ENCODE measurements at places on chromosomes 7 and 10.
A peak's percentile ranks its signal among the peaks of the same experiment; 100 is the strongest.

- no peak for DNase-seq
These were observed 36.7 kb downstream of the TMEM248 start for GRCh38 chr7:66957595-66958290.

DNA sequence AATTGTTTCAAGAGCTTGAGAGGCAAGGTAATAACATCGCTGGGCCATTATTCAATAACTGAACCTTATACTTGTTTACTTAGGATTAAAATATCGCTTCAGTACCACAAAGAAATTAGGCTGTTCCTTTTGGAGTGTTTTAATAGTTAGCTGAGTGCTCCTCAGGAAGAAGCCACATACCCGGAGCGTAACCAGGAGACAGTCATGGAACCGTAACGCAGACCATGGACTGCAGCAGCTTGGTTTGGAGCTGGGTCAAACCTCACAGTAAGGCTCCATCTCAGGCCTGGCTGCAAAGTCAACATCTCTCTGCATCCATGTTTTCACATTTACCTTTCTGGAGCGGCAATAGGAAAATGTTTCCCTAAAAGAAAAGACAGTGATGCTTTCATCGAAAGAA lies 599.0 kb downstream of the TNS3 start:
- no peak for DNase-seq

DNA sequence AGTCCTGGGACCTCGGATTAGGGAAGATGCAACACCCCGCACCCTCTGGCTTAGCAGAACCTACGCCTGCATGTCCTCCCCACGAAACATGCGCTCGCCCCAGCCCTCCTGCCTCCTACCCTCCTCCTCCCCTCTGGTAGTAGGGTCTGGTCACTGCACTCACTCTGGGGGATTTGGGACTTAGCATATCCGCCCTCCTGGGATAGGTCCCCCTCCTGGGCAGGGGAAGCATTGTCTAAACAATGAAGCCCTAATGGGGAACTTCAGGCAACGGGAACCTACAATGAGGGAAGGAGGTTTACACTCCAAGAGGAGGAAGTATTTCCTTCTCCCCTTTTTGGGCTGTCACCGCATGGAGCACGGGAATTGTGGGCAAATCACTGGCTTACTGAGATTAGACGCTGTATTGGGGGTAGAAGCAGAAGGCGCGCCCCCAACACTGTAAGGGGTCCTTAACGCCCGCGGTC lies 892 bp downstream of the CRHR2 start:
- no peak for DNase-seq

- no peak for DNase-seq
These were observed 361.7 kb upstream of the SEMA3C start for GRCh38 chr7:81280531-81280930.

DNA sequence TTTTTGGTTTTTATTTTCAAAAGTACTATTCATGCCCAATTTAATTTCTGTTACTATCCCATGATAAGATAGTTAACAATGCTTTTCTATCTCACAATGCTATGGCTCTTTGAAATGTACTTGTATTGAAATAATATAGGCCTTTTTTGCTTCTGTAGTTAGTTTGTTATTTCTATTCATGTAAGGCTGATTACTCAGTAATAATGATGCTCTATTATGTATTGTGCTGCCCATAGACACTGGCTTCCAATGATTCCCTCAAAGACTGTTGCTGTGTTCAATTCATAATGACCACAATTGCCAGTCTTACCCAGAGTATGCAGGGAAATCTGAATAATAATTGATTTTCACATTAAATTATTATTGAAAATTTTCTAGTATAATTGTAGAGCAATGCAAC lies 155.5 kb upstream of the POT1 start:
- no peak for DNase-seq

DNA sequence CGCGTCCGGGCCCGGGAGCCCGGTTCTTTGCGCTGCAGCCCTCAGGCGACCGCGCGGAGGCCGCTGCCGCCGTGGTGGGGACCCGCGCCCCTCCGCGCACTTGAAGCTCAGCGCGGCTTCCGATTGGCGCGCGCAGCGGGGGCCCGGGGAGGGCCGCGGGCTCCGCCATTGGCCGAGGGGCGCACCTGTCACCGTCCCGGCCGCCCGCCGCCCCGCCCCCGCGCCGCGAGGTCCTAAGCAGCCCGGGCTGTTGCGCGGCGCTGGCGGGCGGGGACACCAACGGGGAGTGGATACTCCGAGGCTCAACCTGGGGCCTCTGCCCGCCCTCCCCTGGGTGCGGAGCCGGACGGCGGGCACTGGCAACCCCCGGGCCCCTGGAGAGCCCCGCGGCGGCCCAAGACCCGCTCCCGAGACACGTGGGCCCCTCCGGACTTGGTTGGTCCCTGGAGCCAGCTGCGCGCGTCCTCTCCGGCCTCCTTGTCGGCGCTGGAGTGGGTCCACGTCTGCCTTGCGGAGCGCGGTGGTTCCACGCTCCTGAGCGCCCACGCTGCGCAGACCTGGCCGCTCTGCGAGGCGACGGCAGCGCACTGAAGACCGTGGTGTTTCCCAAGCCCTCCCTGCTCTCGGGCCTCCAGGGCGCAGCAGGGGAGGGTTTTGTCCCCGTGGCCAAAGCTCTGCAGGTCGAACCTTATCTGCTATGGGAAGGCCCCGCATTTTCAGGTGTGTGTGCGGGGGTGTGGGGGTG lies at the start of gene MNX1:
MNX1 (minus strand) TSS at position 76 of the 745 bp plus-strand sequence. CDS start 313 bp downstream, outside the sequence.
- peak; percentile 64 for DNase-seq

DNA sequence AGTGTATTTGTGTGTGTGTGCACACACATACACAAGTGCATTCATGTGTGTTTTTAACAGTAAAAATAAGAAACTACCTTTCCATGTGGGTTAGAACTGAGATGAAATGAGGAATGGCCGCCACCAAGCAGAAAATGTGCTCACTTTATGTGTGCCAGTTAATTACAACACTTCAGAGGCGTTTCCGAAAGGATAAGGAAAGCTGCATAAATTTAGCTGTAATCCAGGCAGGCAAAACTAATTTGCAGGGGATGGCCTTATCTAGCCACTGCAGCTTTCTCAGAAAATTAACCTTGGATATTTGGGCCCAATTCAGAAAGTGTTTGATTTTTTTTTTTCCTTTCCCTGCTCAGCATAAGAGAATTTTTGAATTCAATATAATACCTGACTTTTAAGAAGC lies 328.8 kb upstream of the PHF14 start:
- DNase-seq = no peak

DNA sequence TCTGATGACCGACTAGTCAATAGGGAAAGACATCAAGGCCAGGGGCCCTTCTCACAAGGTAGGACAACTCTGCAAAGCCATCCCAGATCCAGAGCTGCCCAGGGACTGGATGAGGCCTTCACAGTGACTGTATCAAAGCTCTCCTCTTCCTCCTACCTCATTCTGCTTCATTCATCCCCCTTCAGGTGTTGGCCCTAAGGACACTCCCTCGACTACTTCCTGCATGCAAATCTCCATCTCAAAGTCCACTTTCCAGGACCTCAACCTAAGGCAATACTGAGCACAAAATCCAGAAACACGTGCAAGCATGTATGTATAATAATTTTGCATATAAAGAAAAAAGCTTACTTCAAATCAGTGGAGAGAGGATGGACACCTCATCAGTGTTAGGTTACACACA lies 25.1 kb downstream of the DPY19L1 start:
- DNase-seq = no peak

DNA sequence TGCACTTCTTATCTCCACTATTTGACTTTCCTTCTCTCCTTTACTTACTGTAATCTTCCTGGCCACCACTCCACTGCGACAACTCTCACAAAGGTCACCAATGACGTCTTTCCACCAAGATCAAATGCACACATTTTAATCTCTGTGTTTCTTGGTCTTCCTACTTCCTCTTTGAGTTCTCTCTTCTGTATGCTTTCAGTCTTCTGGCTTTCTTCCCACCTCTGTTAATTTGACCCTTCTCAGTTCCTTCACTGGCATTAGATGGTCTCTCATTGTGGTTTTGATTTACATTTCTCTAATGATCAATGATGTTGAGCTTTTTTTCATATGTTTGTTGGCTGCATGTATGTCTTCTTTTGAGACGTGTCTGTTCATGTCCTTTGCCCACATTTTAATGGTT lies 31.9 kb downstream of the FAM107B start:
- DNase-seq = no peak

- no peak for DNase-seq
These were observed 277.9 kb downstream of the SKIDA1 start for GRCh38 chr10:21247592-21247991.

GRCh38 chr10:7818295-7819120 lies at the start of gene TAF3:
TAF3 (plus strand) TSS chr10:7818505; CDS start chr10:7818710, 205 bp downstream.
- peak; percentile 52 for DNase-seq

- DNase-seq = no peak
These were observed 63.4 kb upstream of the DDC start for GRCh38 chr7:50628434-50629084.

- no peak for DNase-seq
These were observed 41.5 kb upstream of the PLEKHA1 start for GRCh38 chr10:122333037-122333436.

GRCh38 chr10:84546609-84547008 lies 218.2 kb downstream of the CCSER2 start:
- DNase-seq = no peak
